ENCODE measurements at places on chromosomes 12 and 14.

DNA sequence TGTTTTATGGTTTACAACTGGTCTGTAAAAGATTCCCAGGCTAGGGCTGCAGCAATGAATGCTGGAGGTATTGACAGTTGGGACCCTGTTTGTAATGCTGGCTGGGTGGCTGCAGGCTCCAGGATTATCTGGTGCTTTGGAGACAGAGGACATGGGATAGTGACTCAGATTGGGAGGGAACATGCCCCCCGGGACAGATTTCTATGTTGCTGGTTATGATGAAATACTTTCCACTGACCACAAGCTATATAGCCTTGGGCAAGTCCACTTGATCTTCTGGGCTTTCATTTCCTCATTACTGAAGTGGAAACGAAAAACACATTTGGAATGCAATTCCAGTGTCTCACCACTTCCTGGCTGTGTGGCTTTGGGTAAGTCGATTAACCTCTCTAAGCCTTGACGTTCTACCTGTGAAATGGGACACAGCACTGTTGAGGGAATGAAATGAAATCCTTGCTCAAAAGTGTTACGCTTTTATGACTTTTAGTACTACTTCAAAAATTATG lies 6.3 kb upstream of the TPCN1 start:
- no peak for DNase-seq

- no peak for DNase-seq
These were observed 80.1 kb downstream of the CEP83 start for GRCh38 chr12:94379479-94380113.

DNA sequence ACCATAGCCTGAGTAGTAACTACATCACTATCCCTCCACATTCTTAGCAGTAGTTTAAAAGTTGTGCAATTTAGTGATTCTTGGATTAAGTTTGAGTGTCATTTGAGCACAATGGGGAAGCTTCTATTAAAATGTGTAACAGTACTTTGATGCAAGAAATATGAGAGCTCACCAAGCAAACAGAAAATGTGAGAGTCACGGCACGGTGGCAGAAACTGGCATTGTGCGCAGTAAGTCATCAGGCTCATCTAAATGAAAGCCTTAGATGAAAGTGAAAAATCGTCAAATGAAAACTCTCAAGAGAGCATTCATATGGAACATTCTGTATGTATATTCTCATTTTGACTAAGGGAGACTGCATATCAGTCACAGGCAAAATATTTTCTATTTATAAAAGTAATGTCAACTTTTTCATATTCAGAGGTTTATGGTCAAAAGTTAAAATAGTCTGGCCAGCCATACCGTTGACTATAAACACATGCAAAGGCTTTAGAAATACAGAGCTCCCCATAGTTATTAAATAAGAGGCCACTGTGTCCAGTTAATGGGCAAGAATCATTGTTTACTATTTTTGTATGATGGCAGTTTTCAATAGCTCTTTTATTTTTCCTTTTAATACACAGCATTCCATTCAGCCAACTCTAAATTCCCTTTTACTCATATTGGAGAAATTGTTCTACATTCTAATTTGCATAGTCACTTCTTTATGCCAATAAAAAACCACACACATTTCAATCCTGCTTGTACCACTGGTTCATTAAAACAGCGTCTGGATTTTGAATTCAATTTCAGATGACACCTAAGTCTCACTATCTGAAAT lies 167.9 kb downstream of the PRKD1 start:
- DNase-seq, result no peak

GRCh38 chr14:84694161-84694560 lies 835.8 kb upstream of the FLRT2 start:
- no peak for DNase-seq

GRCh38 chr14:89965839-89966238 lies 10.1 kb downstream of the TDP1 start:
- no peak for DNase-seq

- DNase-seq, result no peak
These were observed 240.9 kb upstream of the DIO3 start for GRCh38 chr14:101320396-101320795.

DNA sequence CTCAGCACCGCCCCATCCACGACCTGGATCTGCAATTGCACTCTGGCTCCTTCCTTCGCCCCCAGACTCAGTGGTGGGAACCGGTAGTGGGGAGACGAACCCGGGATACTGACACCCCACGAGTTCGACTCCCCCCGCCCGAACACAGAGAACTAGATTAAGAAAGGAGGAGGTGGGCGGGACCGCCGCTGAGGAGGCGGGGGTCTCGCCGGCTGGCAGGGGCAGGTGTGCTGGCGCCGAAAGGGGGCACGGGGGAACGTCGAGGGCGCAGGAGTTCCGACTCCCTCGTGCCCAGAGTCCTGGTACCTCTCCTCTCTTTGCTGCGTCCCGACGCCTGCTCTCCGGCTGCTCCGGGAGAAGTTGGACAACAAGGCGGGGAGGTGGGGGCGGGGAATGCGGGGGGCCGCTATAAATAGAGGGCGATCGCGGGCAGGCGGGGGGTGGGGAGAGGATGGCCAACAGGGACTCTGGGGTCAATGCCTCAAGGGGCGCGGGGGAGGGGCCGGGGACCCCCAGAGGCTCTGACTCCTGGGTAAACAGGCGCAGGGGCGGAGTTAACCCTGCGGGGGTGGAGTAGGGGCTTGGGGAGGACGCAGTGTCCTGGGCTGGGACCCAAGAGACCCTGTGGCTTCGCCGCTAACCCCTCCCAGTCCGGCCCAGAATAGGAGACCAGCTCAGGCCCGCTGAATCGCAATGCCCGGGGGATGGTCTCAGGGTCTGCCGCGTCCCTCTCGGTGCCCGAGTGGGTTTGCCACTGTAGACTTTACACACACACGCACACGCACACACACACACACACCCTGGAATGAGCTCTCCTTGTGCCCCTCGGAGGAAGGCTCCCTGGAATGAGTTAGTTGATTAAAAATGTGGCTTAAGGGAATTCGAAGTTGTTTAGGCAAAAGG lies 761 bp upstream of the NDRG2 start:
- DNase-seq, result no peak

DNA sequence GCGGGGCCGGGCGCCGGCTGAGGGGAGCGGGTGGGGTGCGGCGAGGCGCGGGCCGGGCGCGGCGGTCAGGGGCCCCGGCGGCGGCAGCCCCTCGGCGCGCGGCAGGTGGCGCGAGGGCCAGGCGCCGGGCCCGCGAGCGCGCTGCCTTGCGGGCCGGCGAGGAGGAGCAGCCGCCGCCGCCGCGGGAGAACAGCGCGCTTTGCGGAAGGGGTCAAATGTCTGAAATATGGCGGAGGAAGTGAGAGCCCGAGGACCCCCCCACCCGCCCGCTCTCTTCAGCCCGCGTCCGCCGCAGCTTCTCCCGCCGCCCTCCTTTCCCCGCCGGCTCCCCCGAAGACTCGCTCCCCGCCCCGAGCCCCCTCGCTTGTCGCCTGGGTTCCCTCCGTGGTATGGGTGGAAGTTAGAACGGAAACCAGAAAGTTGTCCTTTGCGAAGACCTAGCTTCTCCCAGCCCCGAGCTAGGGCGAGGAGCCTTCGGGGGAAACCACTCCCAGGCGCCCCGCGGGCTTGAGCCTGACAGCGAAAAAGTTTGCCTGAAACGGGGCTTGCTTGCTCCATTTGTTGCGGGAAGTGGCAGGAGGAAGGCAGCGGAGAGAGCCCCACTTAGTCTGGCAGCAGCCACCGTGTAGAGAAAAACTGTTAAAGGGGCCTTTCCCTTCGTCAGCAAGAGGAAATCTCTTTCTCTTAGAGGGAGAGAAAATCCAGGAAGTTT lies 551 bp downstream of the RAP1B start:
- DNase-seq, result no peak

- DNase-seq, result no peak
These were observed 269.1 kb downstream of the NAV3 start for GRCh38 chr12:78099806-78100205.

DNA sequence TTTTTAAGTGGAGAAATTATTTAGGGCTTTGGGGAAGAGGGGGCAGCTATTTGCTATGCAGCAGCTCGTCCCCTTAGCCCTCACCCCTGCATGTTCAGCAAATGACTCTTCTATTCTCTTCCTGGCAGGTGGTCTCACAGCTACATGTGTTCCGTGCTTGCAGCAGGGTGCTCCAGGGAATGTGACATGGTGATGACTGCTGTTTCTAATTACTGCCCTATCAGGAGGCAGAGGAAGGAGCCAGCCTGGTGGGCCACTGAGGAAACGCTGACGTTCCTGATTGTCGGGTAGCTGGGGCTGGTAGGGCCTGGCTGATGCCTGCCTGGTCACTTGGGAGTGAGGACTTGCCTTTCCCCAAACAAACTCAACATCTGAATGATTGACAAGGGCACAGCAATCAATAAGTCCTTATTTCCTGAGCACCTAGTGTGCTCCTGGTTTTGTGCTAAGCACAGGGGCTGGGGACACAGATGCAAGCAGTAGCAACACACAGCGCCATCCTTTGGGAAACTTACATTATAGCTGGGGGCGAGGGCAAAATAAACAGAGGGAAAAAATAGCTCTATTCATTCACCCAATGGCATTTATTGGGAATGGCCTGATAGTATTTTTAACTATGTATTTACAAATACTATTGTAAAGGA lies 377.8 kb downstream of the FUT8 start:
- DNase-seq, result no peak

GRCh38 chr14:92259613-92260357 lies 63.2 kb upstream of the SLC24A4 start:
- no peak for DNase-seq

DNA sequence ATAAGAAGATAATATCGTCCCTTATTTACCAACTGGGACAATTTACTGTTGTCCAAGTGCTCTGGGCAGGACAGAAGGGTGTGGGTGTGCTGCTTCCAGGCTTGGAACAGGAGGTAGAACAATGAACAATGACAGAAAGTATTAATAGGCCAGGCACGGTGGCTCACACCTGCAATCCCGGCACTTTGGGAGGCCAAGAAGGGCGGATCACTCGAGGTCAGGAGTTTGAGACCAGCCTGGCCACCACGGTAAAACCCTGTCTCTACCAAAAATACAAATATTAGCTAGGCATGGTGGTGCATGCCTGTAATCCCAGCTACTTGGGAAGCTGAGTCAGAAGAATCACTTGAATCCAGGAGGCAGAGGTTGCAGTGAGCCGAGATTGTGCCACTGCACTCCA lies 2.5 kb downstream of the IFI27 start:
- DNase-seq, result no peak

GRCh38 chr14:93884950-93885349 lies 42.2 kb upstream of the FAM181A start:
- DNase-seq, result no peak

GRCh38 chr12:113298861-113299545 lies 35.9 kb downstream of the SLC8B1 start:
- no peak for DNase-seq

DNA sequence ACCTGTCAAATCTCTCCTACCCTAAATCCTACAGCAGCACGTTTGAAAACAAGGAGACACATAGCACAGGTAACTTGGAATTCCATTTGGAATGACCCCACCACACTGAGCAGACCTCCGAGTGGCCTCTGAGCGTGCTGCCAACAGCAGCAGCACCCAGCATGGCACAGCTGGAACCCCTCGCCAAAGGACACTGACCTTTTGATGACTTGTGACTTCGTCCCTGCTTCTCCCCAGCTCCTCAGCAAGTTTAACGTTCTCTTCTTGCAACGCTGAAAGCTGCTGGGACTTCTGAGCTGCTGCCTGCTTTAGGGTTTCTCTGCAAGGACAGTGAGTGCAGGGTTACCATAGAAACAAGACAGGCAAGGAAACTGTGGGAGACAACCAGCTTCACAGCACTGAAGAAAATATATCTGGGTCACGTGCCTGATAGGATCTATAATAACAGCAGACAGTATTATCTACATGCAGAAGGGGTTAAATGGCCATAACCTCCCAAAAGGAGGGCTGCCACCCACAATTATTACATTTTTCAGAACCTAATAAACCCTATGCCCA lies 43.3 kb upstream of the VPS33A start:
- DNase-seq, result no peak

GRCh38 chr14:60151715-60152114 lies 13.5 kb downstream of the DHRS7 start:
- peak; percentile 32 for DNase-seq

- DNase-seq, result no peak
These were observed 350.8 kb upstream of the STXBP6 start for GRCh38 chr14:25400607-25401206.
